EH (cell line): ENCODE measurements at places on chromosomes 3 and 15.

- no peak for DNase-seq
Observed at GRCh38 chr3:12892840-12893189, 51.5 kb upstream of the RPL32 start.

GRCh38 chr3:24426896-24427295 is 67.8 kb downstream of the THRB start:
- no peak for DNase-seq

DNA sequence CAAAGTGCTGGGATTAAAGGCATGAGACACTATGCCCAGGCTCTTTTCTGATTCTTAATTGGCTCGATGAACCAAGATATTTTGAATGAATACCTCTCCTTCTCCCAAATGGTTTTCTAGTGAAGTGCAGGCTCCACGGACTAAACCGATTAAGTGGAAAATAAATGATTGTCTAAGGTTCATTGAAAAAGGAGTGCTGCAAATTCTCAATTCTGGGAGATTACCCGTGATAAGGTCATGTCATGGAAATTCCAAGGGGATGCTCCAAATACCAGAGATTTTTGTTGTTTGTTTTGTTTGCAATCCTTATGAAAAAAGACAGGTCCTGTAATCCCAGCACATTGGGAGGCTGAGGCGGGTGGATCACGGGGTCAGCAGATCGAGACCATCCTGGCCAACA is 406.9 kb upstream of the TBL1XR1 start:
- no peak for DNase-seq

GRCh38 chr15:51499379-51499976 is 123.1 kb downstream of the DMXL2 start:
- DNase-seq: peak; percentile 49

DNA sequence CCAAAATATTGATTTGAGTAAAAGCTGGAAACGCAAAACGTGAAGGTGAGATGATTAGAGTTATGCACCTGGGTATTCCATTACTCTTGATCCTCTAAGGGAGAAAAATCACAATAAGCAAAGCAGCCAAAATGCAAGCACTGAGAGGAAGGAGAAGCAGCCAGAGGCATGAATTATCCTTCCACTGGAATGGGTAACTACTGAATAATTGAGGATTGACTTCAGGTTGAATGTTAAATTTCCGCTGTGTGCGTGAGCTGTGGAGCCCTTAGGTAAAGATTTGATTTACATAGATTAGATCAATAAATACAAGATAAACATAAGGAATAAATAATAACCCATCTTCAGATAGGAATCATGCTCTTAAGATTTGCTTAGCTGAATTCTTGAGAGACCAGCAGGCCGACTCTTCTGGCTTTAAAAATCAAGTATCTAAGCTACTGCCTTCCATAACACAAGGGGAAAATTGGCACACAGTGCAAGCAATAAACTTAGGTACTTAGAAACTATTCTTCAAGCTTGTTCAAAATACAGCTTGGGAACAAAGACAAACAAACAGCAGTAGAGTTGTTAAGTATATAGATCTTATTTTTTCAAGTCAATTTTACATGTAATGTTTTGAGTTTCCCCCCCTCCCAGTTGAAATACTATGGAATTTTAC is 1459.5 kb downstream of the ZPLD1 start:
- DNase-seq: no peak

DNA sequence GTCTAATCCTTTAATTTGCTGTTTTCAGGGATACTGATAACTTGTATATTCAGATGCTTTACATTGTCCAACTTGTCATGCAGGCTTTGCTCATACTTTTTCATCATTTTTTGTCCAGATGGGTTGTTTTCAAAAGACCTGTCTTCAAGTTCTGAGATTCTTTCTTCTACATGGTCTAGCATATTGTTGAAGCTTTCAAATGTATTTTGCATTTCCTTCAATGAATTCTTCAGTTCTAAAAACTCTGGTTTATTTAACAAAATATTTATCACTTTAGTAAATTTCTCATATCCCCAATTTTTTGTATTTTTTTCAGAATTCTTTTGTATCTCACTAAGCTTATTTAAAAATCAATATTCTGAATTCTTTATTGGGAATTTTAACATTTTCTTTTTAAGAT is 388.3 kb upstream of the IL12A start:
- DNase-seq: no peak

DNA sequence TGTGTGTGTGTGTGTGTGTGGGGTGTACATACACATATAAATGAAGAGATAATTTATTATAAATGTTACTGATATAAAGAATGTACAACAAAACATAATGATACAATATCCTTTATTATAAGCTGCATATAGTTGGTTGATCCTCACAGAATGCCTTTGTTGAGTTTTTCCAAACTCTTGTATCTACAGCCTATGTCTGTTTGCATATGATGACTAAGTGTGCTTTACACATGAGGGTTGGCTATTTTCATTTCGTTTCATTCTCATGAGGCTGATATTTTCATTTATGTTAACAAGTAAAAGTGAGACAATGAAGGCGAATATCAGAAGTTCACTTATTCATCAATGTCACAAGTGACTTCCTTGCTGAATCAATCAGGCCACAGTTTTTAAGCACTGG is 45.1 kb downstream of the TM2D3 start:
- no peak for DNase-seq

GRCh38 chr3:109224333-109224732 is 87.8 kb downstream of the C3orf85 start:
- DNase-seq: no peak

- DNase-seq: peak; percentile 99
Observed at GRCh38 chr3:138078901-138079344, 36.5 kb downstream of the DZIP1L start.

DNA sequence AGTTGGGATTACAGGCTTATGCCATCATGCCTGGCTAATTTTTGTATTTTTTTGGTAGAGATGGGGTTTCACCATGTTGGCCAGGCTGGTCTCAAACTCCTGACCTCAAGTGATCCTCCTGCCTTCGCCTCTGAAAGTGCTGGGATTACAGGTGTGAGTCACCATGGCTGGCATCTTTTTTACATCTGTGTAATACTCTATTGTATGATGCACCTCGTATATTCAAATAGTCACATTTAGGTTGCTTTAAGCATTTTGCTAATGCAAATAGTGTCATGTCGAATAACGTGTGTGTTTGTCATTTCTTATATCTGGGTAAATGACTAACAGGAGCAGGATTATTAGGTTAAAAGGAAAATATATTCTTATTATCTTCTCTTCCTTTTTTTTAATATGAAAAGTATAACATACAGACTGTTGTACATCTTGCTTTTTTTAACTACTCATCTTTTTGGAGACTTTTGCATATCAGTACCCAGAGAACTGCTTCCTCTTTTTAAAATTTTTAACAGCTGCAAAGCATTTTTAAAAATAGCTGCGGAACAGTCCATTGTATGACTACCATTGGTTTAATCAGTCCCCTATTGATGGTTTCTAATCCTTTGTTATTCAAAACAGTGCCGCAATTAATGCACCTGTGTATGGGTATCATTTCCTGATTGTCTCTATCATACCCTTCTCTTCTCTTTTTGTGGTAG is 13.4 kb downstream of the SCAMP5 start:
- DNase-seq: no peak

DNA sequence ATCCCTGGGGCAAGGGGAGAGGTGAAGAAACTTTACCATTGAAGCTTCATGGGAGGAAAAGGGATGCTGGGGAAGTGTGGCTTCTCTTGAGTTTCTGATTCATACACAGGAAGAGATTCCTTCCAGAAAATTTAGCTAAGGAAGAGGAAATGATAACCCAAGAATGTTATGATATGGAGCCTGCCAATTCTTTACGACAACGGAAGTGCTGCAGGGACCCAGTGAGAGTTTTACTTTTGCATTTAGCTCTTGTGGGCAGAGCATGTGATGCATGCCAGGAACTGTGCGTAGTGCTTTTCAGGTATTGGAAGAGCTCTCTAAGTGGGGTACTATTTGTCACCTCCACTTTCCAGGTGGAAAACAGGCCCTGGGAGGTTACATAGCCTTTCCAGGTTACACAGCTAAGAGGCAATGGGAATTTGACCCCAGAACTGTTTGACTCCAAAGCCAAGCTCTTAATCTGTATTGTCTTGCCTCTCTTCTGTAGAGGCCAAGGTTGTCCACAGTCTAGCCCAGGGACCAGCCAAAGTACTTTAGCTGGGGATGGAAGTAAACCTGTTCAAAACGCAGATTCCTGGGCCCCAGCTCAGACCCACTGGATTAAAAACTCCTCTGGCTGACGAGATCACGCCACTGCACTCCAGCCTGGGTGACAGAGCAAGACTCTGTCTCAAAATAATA is 23.0 kb downstream of the CMTM7 start:
- peak; percentile 83 for DNase-seq

DNA sequence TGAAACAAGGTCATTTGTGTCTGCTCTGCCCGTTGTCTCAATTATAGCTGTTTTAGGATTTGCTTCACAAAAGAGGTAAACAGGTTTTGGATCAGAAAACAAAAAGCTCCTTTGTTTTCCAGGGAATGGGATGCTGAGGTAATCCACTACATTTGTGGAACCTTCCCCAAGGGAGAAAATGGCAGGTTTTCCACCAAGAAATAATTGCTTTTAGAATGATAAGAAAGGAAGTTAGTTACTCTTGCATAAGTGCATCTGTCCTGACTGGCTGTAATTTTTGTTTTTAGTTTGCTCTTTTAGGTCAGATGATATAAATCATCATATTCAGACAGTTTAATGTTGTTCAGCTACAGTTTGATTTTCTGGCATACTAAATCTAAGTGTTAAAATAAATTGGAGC is 198.5 kb upstream of the COL8A1 start:
- DNase-seq: no peak

DNA sequence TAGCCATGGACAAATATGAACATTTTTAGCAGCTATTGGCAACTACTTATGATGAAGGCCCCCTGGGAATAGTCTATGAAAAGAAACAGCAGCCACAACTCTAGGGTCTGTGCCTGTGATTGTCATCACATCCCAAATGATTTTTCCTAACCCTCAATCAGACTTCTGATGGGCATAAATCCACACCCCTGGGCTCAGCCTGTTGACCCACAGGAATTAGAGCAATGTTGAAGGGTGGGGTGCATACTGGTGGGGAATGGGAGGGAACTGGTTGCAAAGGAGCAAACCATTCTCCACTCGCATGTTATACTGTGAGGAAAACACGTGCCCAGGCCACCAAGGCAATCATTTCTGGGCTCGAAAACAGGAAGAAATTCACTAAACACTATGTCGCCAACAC is 106.5 kb upstream of the CTNNB1 start:
- no peak for DNase-seq

DNA sequence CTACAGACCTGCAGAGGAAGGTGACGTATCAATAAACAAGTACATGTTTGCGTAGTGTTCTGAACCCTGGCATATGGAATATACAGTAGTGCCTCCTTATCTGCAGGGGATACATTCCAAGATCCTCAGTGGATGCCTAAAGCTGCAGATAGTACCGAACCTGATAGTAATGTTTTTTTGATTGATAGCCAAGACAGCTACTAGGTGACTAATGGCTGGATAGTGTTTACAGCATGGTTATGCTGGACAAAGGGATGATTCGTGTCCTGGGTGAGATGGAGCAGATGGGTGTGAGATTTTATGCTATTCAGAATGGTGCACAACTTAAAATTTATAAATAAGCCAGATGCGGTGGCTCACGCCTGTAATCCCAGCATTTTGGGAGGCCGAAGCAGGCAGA is 55.8 kb upstream of the IGF2BP2 start:
- DNase-seq: no peak

DNA sequence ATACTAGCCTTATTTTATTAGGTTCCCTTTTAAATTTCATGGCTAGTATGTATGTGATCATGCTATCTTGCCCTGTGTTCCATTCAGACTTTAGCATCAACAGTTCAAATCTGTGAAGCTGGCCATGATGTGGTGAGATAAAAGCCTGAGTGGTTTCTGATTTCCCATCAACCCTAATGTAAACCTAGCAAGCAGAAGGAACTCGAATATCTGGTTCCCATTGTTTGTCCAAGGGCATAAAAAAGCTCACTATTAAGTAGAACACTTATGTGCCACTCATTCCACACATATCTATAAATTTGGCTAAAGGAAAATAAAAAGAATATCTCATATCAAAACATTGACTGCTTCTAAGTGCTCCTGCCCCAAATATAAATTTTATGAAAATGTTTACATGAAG is 311.7 kb downstream of the CADM2 start:
- DNase-seq: no peak

- peak; percentile 86 for DNase-seq
Observed at GRCh38 chr3:65604863-65605526, 433.7 kb downstream of the MAGI1 start.

- no peak for DNase-seq
Observed at GRCh38 chr3:65371053-65371452, 667.7 kb downstream of the MAGI1 start.

- no peak for DNase-seq
Observed at GRCh38 chr3:171419457-171419856, 40.7 kb downstream of the TNIK start.

DNA sequence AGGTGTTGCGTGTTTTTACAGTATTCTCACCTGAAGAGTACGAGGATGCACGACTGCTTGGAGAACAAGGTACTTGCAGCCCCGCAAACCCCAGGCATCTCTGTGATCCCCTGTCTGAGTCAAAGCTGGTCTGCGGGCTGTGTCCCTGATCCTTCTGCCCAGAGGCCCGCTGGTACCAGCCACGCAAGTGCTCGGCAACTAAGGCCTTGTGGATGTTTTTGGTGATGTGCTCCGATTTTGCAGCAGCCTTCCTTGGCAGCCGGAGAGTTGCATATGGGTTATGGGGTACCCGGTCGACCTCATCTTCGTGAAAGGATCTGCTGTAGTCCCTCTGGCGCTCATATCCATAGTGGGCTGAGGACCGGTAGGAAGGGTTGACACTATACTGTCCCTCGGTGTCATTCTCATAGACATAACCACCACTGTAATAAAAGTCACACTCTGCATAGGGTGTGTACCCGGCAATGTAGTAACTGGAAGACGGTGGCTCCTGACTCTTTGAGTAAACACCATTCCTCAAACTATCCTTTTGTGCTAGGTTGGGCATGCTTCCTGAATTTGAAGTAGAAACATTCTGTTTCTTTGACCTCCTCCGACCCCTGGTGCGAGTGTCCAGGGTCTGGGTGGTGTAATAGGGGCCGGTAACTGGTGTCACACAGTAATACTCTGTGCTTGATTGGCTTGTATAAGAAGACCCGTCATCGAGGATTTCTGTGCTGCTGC is 58.6 kb upstream of the LMOD3 start:
- DNase-seq: no peak

DNA sequence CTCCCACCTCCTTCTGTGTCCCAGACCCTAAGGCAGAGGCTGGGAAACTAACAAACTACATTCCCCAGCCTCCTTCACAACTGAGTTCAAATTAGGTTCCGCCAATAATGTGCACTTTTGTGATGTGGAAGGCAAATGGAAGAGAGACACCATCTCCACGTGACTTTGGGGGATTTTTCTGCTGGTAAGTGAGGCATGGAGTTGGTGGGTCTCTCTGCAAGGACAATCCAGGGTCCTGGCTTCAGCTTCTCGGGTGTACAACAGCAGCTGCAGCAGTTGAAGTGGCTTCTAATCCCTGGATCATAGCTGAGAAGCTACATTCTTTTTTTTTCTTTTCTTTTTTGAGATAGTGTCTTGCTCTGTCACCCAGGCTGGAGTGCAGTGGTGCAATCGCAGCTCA is 58.9 kb upstream of the GATA2 start:
- DNase-seq: no peak

GRCh38 chr3:9810433-9810770 is 340 bp downstream of the TTLL3 start:
- DNase-seq: no peak

- no peak for DNase-seq
Observed at GRCh38 chr3:31399271-31399670, 133.5 kb upstream of the STT3B start.

GRCh38 chr3:5411786-5412185 is 224.3 kb downstream of the EDEM1 start:
- DNase-seq: no peak

GRCh38 chr3:42755681-42756578 is 17.1 kb downstream of the CCDC13 start:
- DNase-seq: peak; percentile 40
